Stimulated activated CD4-positive, alpha-beta T cell treated with anti-CD3 and anti-CD28 coated beads, Interleukin-15, amount 100 ng/mL, for 48 hours (primary cell): ENCODE measurements at places on chromosomes 13 and 19.
A peak's percentile ranks its signal among the peaks of the same experiment; 100 is the strongest.

- peak; percentile 68 for DNase-seq
These were observed 54.5 kb downstream of the TSSK6 start for GRCh38 chr19:19460761-19461265.

GRCh38 chr19:43526884-43527859, at the start of gene ETHE1:
Gene ETHE1 (minus strand): TSS chr19:43527201. CDS start chr19:43527177, 24 bp downstream.
- DNase-seq: peak; percentile 76

GRCh38 chr13:82963226-82964099, 918.8 kb downstream of the SLITRK1 start:
- no peak for DNase-seq

DNA sequence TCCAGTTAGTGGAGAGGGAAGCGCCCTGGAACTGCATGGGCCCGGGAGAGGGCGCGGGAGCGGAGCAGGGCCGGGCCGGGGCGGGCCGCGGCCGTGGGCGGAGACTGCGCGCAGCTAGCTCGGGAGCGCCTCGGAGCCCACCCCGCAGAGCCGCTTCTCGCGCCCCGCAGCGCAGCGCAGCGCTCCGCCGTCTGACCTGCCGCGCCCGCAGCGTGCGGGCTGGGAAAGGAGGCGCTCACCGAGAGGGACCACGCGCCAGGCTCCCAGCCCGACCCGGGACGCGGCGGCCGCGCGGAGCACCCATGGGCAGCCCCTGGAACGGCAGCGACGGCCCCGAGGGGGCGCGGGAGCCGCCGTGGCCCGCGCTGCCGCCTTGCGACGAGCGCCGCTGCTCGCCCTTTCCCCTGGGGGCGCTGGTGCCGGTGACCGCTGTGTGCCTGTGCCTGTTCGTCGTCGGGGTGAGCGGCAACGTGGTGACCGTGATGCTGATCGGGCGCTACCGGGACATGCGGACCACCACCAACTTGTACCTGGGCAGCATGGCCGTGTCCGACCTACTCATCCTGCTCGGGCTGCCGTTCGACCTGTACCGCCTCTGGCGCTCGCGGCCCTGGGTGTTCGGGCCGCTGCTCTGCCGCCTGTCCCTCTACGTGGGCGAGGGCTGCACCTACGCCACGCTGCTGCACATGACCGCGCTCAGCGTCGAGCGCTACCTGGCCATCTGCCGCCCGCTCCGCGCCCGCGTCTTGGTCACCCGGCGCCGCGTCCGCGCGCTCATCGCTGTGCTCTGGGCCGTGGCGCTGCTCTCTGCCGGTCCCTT, at the start of gene MLNR:
Gene MLNR (plus strand): TSS at position 303 of the 820 bp plus-strand sequence. CDS start 0 bp downstream, at position 303.
- peak; percentile 27 for DNase-seq

- no peak for DNase-seq
These were observed 1237.7 kb upstream of the PCDH20 start for GRCh38 chr13:62653371-62653770.

- DNase-seq: no peak
These were observed 174.1 kb downstream of the RGCC start for GRCh38 chr13:41631296-41631965.

- DNase-seq: peak; percentile 61
These were observed at the start of gene ZNF229 for GRCh38 chr19:44447916-44448674. Gene ZNF229 (minus strand): TSS chr19:44448472. CDS start chr19:44442847, 5,625 bp downstream.

DNA sequence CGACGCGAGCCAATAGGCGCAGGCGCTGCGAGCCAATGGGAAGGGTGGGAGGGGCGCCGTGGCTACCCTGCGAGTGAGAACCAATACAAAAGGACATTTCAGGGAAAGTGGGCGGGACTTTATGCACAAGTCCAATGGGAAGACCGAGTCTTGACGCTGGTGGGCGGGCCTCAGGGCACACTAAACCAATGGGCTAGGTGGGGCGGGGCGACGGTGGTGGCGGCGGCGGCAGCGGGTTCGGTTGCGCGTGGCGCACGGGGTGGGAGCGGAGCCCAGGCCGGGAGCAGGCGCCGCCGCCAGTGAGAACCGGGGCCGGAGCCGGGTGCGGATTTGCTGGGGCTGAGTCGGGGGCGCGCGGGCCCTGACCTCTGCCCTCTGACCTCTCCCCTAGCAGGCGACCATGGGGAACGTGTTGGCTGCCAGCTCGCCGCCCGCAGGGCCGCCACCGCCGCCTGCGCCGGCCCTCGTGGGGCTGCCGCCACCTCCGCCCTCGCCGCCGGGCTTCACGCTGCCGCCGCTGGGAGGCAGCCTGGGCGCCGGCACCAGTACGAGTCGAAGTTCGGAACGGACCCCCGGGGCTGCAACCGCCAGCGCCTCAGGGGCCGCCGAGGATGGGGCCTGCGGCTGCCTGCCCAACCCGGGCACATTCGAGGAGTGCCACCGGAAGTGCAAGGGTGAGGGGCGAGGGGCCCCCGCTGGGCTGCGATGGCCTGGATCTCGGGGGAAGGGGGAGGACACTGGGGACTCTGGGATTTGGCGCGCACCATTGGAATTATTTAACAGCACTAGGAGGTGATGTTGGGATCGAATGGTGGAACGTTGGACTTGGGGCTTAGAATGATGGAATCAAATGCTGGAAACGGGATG, at the start of gene TOMM40:
Gene TOMM40 (plus strand): TSS at position 239 of the 867 bp plus-strand sequence. CDS start 162 bp downstream, at position 401.
- DNase-seq: peak; percentile 100

DNA sequence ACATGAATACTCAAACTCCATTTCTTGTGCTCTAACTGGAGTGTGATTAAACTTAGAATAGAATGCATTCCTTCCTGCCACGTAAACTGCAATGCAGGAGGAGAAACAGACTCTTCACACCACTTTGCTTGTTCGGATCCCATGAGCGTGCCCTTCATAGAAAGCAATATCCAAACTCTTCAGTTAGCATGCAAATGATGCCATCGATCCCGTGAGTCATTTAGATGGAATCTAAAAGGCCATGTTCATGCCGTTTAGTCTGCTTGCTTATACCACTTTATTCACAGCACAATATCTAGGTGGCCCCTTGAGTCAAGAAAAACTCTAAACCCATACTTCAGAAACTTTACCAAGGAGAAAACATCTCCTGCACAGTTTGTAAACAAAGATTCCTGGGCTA, 225.8 kb downstream of the OXGR1 start:
- no peak for DNase-seq
